ENCODE measurements at places on chromosomes 1 and 21.

DNA sequence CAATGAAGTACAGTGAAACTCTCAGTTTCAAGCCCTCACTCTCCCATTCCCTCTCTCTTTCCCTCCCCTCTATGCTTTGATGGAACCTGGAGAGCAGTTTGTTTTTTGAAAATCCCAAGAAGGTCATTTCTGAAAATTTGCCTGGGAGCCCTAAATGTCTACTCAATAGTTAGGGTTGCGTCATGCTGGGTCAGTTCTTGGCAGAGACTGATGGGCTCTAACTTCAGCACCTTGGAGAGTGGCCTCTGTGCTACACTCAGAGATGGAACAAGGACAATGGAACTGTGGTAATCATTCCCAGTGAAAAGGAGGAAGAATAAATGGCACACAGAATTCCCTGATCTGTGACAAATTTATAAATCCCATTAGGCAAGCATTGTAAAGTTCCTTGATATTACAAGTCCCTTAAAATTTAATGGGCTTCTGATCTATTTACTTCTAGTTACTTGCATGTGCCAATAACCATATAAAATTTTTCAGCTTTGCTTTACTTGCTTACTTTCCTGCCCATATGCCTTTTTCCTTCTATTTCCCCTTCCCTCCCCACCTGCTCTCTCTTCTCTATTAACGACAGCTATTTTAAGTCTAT, 182.9 kb upstream of the KCND3 start:
- no peak overlapping the region for H3K4me3 ChIP-seq
- no peaks in the 10 kb centered on the region for H3K36me3 ChIP-seq
- no peak for DNase-seq
- H3K27ac ChIP-seq: no peak overlapping the region
- H3K27me3 ChIP-seq: no peaks in the 10 kb centered on the region

GRCh38 chr1:233240829-233241682, 54.5 kb downstream of the PCNX2 start:
- H3K4me3 ChIP-seq: no peak overlapping the region
- H3K36me3 ChIP-seq: no peaks in the 10 kb centered on the region
- H3K4me1 ChIP-seq: peaks cover 24% of the 10 kb centered on the region
- no peak overlapping the region for H3K27ac ChIP-seq
- peak; percentile 86 for DNase-seq

- no peaks in the 10 kb centered on the region for H3K27me3 ChIP-seq
- no peaks in the 10 kb centered on the region for H3K4me1 ChIP-seq
- no peaks in the 10 kb centered on the region for H3K36me3 ChIP-seq
- no peak for DNase-seq
- H3K27ac ChIP-seq: no peak overlapping the region
Measured at GRCh38 chr1:175353066-175353465, 160.5 kb upstream of the KIAA0040 start.

- no peaks in the 10 kb centered on the region for H3K27me3 ChIP-seq
- peak; percentile 75 for DNase-seq
- H3K36me3 ChIP-seq: peaks cover 97% of the 10 kb centered on the region
- H3K4me1 ChIP-seq: peaks cover 45% of the 10 kb centered on the region
- peak overlapping the region; percentile 84 for H3K27ac ChIP-seq
Measured at GRCh38 chr1:36351227-36351977, 28.0 kb upstream of the EVA1B start.

DNA sequence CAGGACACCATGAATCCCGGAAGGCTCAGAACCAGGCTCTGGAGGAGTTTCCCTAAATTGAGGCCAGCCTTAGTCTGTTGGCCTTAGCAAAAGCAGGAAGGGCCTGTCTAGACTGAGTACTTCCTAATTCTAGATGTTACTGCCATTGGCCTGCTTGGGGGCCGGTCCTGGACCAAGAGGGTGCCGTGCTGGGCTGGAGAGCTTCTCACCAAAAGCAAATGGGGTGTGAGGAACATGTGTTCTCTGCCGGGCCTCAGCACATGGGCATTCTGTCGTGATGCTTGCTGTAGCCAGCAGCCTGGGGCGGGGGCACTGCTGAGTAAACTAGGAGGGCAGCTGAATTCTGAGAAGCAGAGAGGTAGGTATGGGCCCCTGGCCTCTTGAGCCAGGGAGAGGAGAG, 35.7 kb upstream of the MAN1C1 start:
- no peaks in the 10 kb centered on the region for H3K36me3 ChIP-seq
- no peak overlapping the region for H3K4me3 ChIP-seq
- no peak overlapping the region for H3K27ac ChIP-seq
- DNase-seq: peak; percentile 65
- peaks cover 4% of the 10 kb centered on the region for H3K4me1 ChIP-seq

DNA sequence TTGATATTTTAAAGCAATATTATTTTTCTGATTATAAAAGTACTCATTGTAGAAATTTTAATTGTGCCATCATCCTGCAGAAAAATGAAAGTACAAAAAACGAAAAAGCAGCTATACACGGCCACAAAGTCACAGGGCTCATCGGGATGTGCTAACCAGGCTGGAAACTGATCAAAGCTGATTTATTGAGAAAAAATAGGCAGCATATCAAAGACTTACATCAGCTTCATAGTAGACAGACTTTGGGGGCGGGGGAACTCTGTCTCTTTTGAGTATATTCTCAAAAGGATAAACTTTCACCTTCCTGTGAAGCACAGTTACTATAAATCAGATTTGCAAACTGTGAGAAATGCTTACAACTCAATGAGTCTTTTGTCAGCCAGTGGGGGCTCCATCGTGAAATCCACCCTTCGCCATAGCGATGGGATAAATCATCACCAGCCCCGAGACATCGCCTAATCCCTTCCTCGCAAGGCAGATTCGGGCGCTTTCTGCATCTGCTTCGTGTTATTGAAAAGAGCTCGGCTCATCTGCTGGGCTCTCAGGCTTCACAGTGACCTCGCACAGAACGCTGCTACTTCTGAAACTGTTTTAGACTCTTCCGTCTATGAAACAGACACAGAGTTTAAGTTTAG, 69.2 kb upstream of the ERG start:
- peak overlapping the region; percentile 4 for H3K4me3 ChIP-seq
- no peaks in the 10 kb centered on the region for H3K27me3 ChIP-seq
- H3K4me1 ChIP-seq: no peaks in the 10 kb centered on the region
- H3K36me3 ChIP-seq: no peaks in the 10 kb centered on the region
- no peak overlapping the region for H3K27ac ChIP-seq
- no peak for DNase-seq

GRCh38 chr1:228830954-228831481, 95.7 kb downstream of the RHOU start:
- H3K4me1 ChIP-seq: peaks cover 9% of the 10 kb centered on the region
- H3K27ac ChIP-seq: no peak overlapping the region
- no peak for DNase-seq
- H3K36me3 ChIP-seq: no peaks in the 10 kb centered on the region
- H3K27me3 ChIP-seq: no peaks in the 10 kb centered on the region
- no peak overlapping the region for H3K4me3 ChIP-seq

DNA sequence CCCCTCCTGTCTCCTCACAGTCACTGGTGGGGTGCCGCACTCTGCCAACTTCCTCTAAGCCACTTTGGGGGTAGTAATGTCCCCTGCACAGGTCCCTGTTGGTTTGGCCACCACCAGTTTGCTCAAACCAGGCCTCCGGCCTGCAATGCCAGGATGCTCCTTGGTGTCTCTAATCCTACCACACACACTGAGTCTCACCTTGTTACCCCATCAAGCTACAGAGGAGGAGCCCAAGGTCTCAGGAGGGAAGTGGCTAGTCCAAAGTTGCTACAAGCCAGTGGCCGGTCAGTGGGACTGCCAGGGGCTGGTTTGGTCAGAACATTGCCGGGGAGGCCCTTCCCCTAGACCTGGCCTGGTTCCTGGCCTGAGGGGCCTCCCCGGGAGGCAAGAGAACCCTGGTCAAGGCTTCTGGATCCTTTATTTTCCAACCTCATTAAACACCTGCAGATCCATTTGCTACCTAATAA, 21.5 kb upstream of the LRP8 start:
- no peaks in the 10 kb centered on the region for H3K36me3 ChIP-seq
- H3K4me3 ChIP-seq: no peak overlapping the region

All from spleen (tissue), 13 donors.